Caco-2 (cell line): ENCODE measurements at places on chromosomes 7 and 10.

DNA sequence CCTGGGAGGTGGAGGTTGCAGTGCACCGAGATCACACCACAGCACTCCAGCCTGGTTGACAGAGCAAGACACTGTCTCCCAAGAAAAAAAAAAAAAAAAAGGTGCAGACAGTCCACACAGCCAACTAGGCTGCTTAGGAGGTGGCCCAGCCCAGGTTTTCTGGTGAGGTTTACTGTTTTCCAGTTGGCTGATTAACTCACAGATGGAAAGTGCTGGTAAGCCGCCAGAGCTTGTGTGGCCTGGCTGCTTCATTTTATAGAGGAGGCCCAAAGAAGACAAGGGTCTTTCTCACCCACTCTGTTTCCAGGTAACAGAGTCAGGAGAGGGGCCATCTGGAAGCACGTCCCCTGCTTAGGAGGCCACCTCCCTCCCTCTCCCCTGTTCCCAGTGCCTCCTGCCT is 6.2 kb downstream of the RHBDD2 start:
- DNase-seq: no peak

- no peak for DNase-seq
Measured at GRCh38 chr10:75234683-75235374, 928 bp downstream of the COMTD1 start.

- DNase-seq: no peak
Measured at GRCh38 chr10:111593578-111593977, 516.7 kb downstream of the ADRA2A start.

- no peak for DNase-seq
Measured at GRCh38 chr7:119571666-119572065, 701.3 kb upstream of the KCND2 start.

GRCh38 chr7:65269150-65269856 is 104.4 kb upstream of the ZNF92 start:
- no peak for DNase-seq

DNA sequence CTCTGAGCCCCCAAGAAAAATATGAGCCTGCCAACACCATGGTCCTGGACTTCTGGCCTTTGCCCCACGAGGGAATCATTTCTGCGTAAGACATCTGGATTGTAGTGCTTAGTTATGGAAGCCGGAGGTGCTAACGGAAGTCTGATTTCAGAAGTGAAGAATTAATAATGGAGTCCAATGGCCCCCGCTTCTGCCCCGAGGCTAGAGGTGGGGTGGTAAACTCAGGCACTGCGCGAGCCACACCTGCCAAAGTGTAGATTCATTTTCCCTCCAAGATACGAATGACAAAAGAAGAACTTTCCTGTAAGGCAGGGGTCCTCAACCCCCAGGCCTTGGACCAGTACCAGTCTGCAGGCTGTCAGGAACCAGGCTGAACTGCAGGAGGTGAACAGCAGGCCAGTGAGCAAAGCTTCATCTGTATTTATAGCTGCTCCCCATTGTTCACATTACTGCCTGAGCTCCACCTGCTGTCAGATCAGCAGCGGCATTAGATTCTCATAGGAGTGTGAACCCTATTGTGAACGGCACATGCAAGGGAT is 22.3 kb downstream of the CNPY1 start:
- no peak for DNase-seq

- DNase-seq: no peak
Measured at GRCh38 chr7:148344406-148344805, 246.2 kb upstream of the C7orf33 start.

DNA sequence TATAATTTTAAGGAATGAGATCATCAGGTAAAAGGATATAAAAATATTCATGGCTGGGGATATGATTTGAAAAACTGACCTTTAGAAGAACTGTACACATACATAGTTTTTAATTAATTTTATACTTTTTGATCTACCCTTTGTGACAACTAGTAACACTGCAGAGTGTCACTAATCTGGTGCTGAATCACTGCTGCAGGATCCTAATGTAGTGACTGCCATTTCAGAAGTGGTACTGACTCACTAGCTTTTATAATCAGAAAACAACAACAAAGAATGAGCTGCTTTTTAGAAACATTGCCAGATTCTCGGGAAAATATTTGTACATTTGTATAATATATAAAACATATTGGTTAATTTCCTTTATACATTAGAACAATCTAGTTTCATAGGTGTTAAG is 110.4 kb downstream of the HIPK2 start:
- no peak for DNase-seq

GRCh38 chr7:142365410-142365842 is 107.6 kb upstream of the PRSS58 start:
- no peak for DNase-seq

GRCh38 chr7:76086070-76086469 is 38.2 kb downstream of the MDH2 start:
- DNase-seq: no peak

GRCh38 chr7:39043531-39043930 is 65.8 kb downstream of the POU6F2 start:
- no peak for DNase-seq

DNA sequence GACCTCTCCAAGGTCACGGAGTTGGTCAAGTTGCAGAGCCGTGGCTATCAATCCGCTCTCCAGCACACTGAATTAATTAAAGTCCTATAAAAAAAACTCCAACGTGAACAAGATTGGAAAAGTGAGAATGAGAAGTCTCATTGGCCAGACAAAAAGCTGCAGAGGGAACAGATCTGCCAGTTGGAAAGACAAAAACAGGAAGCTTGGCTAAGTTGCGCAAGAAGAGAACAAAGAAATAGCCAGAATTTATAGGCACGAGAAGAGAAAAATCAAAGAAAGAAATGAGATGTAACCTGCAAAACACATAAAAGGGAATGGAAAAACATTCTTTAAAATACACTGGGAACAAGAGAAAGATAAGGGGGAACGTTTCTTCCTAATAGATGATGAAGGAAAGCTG is 45.7 kb upstream of the CRTAC1 start:
- DNase-seq: no peak

DNA sequence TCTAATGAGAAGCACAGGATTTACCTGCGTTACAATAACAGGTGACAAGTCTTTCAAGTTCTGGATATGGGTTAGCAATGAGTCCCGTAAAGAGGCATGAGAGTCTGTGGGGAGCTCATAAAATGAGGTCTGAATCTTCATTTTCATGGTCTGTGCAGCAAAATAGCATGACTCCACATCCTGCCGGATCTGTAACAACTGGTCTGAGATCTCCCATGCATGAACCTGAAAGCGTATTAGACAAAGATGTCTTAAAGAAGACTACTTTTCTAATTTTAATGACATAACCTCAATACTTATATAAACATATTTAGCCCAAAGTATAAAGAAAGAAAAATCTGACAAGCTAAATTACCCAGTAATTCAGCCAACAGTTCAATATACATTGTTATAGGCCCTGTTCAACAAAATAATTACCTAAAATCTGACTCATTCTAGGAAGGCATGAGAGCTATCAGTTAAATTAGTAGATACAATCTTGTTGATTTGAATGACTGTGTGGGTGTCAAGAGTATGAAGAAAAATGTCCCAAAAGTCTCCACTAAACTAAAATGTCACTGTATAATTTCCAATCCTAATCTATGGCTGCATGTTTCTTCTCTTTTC is 36.9 kb downstream of the TNPO3 start:
- no peak for DNase-seq

DNA sequence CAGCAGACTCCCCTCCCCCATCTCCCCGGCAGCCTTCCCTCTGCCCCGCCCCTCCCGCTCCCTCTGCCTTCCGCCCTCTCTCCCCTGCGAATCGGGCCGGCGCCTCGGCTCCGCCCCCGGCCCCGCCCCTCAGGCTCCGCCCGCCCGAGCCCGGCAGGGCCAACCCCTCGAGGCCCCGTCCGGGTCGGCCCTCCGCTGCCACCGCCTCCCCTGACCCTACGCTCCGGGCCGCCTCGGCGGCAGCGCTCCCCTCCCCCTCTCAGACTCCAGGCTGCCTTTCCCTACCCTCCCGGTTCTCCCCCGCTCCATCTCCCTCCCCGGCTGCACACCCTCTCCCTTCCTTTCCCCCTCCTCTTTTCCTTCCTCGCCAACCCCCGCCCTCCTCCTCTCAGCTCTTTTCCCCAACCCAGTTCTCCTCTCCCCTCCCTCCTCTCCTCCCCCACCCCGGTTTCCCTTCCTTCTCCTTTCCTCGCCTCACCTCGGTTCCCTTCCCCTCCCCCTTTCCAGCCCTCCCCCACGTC is 1.6 kb downstream of the ZNF467 start:
- DNase-seq: peak; percentile 87
